ENCODE measurements at places on chromosomes 4 and X.

GRCh38 chrX:136906921-136907510 is 26.5 kb upstream of the RBMX start:
- DNase-seq, result no peak

- no peak for DNase-seq
Observed at GRCh38 chr4:26964512-26964911, 103.9 kb downstream of the STIM2 start.

GRCh38 chr4:62622089-62622488 is 1422.0 kb downstream of the ADGRL3 start:
- DNase-seq, result no peak

GRCh38 chr4:125049711-125050110 is 265.0 kb upstream of the FAT4 start:
- no peak for DNase-seq

DNA sequence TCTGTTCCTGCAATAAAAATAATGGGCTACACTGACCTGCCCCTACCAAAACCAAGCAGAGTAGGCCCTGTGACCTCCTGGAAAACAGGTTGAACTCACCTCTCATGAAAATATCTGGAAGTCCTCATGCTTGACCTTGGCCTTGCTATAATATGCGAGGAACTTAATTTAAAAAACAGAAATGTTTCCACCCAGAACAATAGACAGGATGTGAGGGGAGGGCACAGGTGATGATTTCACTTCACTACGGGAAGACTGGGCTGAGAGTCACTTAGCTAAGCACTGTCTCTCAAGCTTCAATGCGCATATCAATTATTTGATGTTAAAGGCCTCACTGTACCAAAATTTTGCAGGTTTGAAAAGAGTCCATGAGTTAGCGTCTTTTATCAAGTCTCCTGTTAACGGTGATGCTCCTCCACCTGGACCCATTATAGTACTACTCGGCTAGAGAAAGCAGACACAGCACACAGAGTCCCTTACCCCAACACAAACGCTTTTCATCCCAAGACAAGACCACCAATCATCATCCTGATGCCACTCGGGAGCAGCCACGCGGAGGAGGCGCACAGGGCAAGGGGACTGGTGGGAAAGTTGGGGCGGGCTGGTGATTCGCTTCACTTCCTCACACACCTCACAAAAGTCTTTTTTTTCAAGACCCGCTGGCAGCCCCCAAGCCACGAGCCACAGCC is 25.9 kb downstream of the ZNF721 start:
- no peak for DNase-seq

DNA sequence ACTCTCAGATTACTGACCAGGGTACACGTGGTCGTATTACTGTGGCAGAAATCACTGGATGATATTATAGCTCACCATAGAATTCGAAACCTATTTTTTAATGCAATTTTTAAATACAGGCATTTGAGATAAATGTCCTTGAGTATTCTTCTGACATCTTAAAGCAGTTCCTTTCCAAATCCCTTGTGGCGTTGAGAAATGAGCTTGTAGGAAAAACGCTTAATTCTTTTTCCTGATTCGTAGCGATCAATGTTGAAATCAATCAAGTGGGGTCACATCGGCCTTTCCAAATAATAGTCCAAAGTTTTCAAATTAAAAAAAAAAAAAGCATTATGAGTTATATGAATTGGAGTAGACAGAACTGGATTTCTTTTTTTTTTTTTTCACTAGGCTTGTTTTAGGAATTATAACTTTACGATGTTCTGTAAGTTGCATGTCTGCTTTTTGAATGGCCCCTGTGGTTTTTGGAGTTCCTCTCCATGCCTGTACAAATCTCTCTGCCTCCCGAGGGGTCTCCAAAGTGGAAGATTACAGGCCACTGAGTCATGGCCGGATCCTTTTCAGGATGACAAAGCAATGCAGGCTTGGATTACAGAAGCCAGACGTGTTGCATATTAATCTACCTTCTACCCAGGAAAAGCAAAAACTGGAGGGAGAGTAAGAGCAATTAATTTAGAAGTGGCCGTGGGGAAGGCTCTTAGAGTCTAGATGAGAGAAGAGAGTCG is 226.1 kb downstream of the SHOX start:
- DNase-seq, result no peak

DNA sequence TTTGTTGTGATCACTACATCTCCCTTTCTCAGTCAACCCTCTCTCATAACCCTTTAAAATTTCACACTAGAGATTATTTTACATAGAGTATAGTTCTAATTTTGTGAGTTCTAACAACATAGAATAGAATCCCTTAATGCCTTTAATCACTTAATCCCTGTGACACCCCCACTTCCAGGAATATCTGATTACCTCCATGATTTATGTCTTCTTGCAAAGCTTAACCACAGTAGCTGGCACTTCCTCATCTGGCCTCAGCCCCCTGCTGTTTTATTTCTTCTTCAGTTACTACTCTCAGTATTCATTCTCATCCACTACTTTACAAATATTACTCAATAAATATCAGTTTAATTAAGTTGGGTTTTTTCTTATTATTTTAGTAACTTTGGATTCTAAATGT is 340.9 kb downstream of the CENPC start:
- no peak for DNase-seq

DNA sequence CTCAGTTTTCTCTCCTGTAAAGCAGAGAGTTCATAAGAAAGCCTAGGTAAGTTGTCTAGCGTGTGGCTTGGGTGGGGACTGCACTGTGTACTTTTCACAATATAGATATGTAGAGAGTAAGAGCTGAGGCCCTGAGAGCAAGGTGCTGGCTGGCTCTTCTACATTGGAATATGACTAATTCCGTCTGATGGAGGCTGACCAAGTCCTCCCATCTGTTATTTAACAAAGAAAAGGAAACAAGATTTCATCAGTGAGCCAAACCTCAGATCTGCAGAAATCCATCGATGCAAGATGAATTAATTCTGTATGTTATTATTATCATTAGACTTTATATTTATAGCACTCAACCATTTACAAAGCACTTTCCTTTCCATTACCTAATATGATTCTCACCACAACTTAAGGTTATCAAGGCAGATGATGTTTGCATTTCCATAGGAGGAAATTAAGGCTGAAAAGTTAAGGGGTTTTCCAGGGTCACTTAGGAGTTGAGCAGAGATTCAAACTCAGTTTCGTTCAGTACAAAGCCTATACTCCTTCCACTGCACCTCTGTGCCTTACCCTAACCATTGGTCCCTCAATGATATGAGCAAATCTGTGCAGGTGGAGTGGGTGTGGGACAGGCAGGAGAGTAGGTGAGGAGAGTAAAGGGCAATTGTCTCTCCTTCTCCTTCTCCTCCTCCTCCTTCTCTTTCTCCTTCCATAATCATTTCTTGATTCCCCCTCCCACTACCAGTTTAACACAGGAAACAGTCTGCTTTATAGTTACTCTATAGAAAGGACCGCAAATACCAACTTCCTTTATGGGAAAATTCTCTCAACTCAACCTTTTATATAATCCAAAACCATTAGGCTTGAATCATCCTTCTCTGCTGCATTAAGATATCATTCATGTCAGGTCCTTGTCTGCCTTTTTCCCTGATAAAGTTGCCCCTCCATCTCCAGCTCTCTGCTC is 27.6 kb upstream of the SRD5A3 start:
- no peak for DNase-seq

DNA sequence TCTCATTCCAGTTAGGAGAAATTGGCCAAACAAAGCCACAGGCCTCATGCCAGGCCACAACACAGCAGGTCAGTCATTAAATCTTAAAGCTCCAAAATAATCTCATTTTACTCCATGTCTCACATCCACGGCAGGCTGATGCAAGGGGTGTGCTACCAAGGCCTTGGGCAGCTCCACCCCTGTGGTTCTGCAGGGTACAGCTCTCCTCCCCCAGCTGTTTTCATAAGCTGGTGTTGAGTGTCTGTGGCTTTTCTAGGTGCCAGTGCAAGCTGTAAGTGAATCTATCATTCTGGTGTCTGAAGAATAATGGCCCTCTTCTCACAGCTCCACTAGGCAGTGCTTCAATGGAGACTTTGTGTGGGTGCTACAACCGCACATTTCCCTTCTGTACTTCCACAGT is 949.2 kb downstream of the TECRL start:
- DNase-seq, result no peak

- no peak for DNase-seq
Observed at GRCh38 chr4:136768925-136769275, 763.4 kb downstream of the PCDH18 start.

DNA sequence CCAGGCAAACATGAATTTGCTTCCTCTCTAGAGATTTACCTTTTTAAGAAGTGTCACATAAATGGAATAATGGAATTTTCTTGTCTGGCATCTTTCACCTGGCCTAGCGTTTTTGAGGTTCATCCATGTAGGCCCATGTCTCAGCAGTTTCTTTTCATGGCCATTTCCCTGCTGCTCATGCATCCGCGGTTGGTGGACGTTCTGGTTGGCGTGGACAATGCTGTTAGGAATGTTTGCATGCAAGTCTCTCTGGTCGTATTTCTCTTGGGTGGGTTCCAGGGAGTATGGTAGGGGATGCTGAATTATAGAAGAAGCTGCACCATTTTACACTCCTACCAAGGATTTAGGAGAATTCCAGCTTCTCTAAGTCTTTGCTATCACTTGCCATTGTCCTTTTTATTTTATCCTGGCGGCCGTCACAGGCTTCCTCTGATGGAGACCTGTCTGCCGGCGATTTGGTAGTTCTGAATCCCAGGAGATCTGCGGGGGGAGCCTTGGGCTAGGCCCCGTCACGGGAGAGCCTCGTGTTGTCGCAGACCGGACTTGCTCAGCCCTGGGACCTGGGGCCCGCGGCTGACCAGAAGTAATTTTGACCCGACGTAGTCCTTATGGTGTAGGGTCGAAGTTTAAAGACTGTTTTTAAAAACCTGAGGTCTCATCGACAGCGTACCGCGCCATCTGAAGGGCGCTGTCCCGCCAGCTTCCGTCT is 56.9 kb upstream of the TADA2B start:
- DNase-seq, result no peak

All from esophagus squamous epithelium (tissue), 5 donors.